ENCODE measurements at places on chromosomes 13 and 19.

GRCh38 chr13:98476538-98476966 lies 100.4 kb downstream of the STK24 start:
- no peak for DNase-seq

GRCh38 chr13:113937527-113938180 lies 36.2 kb downstream of the C13orf46 start:
- no peak for DNase-seq

DNA sequence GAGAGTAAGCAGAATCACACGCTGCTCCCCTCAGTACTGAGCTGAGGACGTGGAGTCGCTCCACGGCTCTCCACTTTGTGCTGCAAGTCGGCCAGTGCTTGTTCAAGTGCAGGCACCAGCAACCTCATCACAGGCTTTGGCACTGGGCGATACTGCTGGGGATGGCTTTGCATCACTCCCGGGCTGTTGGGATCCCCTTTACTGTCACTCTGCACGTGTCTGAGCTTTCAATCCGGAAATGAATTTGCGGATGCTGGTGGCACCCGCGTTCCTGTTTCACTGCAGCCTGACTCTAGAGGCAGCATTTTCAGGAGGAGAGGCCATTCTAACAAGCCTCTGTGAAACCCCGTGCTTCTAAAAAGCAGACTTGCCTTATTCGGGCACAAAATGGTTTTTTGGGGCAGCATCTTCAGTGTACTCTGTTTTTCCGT lies 19.1 kb downstream of the SMARCA4 start:
- no peak for DNase-seq

DNA sequence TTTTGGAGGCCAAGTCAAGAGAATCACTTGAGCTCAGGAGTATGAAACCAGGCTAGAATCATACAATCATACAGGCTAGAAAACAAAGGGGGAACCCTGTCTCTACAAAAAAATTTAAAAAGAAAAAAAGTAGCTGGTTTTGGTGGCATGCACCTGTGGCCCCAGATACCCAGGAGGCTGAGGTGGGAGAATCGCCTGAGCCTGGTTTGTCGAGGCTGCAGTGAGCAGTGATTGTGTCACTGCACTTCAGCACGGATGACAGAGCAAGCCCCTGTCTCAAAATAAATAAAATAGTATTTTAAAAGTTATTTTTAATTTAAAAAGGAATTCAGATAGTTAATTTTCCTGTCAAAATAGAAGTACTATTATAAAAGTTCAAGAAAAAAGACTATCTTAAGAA lies 369.1 kb upstream of the SLITRK5 start:
- no peak for DNase-seq

All from cortex of kidney (tissue), 1 donor.